ENCODE measurements at places on chromosomes 13 and 19. TPM values are rescaled to one million over a fixed set of nuclear protein-coding genes. Genes with fewer than 3 reads are reported as not detected.

GRCh38 chr19:51338563-51339312 is 3.2 kb downstream of the VSIG10L start:
- no peak for DNase-seq

DNA sequence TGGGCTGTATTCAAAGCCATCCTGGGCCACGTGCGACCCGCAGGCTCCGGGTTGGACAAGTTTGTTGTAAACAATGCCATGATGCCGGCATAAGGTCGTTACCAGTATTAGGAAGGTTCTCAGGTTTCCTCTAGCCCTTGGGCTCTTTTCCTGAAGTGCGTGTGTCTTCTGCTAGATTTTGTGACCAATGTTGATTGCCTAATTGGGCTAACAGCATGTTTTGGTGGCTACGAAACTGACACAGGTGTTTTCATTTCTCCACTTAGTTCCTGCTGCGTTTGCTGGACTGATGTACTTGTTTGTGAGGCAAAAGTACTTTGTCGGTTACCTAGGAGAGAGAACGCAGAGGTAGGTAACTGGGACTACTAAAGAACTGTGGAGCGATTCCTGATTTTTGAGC is 20.3 kb downstream of the ALOX5AP start:
- no peak for DNase-seq

GRCh38 chr13:98923641-98924397 is 54.0 kb downstream of the DOCK9 start:
- no peak for DNase-seq

DNA sequence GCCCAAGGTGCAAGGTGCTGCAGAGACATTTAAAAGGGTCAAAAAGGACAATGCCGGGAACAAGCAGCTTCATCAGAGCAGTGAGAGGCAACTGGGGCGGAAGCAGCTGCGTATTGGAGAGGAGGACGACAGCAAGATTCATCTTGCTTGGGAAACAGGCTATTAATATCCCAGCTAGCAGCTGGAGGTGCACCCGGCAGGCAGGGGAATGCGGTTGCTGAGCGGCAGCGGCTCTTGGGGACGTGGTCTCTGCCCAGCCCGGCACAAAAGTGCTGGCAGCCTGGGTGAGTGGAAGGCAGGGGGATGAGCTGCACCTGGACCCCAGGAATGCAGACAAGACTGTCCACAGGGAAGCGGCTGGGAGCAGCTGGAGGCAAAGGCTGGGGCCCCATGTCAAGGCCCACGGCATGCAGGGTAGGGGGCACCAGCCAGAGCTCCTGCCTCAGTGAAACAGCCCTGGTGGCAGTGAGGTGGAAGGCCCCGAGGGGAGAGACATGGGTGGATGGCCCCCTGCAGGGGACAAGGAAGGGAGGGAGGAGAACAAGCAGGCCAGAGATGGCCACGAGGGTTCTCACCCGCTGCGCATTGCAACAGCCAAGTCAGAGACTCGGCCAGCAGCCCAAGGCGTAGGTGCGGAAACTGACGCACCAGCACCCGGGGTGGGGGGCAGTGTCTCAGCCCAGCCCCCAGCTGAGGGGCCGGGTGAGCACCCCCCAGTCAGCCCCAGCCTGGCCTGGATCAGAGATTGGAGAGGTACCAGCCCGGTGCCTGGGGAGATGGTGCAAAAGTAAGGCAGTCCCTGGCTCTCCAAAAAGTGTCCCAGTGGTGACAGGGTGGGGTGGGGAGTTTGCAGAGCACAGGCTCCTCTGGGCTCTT is 34.4 kb downstream of the PEPD start:
- no peak for DNase-seq

DNA sequence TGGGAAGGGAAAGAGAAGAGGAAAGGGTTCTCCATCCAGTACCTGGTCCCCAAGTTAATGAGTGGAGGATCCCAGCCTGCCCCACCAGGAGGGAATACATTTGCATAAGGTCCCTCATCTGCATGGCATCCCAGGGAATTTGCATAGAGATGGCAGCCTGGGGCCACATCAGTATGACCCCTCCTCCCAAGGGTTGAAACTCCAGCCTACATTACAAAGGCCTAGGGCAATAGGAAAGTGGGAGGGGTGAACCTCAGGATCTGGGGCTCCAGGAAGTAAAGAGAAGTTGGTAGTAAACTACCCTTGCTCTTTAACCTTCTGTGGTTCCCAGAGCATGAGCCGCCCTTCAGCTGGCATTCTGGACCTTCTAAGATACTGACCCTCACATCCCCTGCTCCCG is 6.8 kb upstream of the NECTIN2 start:
- DNase-seq: no peak

The CPB2 gene
- not detected for total RNA-seq

The GET3 gene
- total RNA-seq: 146 TPM

DNA sequence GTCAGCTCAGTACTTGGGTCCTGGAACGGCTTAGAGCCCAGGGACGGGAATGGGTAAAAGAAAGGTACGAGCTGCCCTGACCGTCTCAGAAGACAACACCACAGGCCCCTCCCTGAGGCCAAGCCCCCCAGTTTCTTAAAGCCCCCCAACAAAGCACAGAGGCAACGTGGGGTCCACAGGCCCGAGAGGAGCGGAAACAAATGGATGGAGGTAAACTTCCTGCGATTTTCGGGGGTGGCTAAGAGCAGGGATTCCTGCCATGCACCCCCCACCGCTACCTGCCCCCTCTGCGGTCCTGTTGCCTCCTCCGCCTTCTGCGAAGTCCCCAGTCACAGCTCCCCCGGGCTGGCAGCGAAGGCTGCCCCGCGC is 48.2 kb downstream of the PTPRS start:
- no peak for DNase-seq

The FBXO27 gene
- 3.0 TPM for total RNA-seq

GRCh38 chr13:25080773-25081172 is 15.2 kb upstream of the PABPC3 start:
- no peak for DNase-seq

GRCh38 chr19:38375748-38376147 is 1.4 kb downstream of the PSMD8 start:
- no peak for DNase-seq

DNA sequence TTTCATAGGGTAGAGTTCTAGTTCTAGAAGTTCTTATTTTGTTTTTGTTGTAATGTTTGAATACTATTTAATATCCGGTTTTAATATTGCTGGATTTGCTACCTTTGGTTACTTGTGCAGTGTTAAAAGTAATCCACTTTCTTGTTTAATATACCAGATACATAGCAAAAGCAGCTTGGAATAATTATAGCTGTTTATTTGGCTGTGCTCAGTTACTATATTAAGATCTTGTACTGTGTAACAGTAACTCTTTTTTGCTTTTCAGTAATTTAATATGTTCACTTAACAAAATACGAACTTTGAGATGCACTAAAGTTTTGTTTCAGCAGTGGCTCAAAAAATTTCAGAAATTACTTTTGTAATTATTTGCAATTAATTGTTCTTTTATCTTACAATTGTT is 50.9 kb downstream of the AKAP11 start:
- no peak for DNase-seq

DNA sequence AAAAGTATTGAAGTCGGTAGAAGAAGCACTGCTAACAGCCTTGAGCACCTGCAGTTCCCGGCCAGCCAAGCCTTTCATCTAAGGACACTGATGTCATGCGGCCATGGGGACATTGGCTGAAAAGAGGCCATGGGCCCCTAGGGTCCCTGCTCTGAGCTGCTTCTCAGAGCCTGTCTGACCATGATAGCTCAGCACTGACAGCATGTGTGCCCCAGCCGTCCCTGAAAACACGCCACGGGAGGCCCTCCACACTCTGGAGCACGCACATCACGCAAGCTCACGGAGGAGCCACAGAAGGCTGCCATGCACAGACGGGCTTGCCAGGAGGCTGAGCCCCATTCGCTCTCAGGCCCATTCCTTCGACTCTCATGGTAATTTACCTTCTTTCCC is 51.8 kb downstream of the MLLT1 start:
- DNase-seq: no peak

The CRB3 gene
- total RNA-seq: 84.5 TPM

DNA sequence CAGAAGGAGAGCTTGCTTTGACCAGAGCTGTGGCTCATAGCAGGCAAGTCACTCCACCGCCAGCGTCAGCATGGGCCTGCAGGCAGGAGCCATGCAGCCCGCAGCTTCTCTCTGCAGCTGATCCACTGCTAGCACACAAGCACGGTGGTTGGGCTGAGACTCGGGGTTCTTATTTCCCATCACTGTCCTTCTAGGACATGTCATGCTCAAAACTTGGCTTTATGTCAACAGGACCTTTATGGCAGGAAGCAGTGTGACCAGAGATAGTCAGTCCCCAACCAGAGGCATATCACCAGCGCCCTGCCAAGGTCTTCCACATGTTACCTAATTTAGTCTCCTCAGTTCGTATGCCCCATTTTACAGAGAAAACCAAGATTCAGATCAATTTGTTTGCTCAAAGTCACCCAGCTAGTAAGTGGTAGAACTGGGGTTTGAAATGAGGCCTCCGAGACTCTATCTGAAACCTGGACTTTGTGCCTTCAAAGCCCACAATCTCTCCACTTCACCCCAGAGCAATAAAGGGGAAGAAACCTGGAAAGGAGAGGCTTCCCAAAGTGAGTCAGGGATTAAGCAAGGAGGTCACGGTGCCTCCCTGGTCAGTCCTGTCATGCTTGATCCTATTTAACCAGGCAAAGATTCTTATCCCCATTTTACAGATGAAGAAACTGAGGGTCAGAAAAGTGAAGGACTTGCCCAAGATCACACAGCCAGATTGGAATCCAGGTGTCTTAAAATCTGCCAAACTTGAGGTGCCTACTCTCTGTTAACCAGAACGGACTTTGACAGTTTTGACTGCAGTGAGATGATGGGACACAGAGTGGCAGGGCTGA is 5.1 kb downstream of the TMEM272 start:
- DNase-seq: no peak
